ENCODE measurements at places on chromosomes 5 and 9.

DNA sequence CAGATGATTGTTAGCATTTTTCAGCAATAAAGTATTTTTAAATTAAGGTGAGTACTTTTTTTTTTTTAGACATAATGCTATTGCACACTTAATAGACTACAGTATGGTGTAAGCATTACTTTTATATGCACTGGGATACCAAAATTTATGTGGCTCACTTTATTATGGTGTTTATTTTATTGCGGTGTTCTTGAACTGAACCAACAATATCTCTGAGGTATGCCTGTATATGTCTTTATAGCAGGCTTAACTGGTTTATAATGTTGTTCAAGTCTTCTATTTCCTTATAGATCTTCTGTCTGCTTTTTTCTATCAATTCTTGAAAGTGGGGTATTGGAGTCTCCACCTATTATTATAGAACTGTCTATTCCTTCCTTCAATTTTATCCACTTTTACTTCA lies 18.0 kb downstream of the ZBTB43 start:
- no peak for DNase-seq

- no peak for DNase-seq
Measured at GRCh38 chr9:98750364-98751060, 41.8 kb upstream of the GABBR2 start.

GRCh38 chr5:124438026-124438902 lies 308.2 kb downstream of the ZNF608 start:
- DNase-seq = no peak

- no peak for DNase-seq
Measured at GRCh38 chr5:72246954-72247442, 73.0 kb downstream of the MRPS27 start.

DNA sequence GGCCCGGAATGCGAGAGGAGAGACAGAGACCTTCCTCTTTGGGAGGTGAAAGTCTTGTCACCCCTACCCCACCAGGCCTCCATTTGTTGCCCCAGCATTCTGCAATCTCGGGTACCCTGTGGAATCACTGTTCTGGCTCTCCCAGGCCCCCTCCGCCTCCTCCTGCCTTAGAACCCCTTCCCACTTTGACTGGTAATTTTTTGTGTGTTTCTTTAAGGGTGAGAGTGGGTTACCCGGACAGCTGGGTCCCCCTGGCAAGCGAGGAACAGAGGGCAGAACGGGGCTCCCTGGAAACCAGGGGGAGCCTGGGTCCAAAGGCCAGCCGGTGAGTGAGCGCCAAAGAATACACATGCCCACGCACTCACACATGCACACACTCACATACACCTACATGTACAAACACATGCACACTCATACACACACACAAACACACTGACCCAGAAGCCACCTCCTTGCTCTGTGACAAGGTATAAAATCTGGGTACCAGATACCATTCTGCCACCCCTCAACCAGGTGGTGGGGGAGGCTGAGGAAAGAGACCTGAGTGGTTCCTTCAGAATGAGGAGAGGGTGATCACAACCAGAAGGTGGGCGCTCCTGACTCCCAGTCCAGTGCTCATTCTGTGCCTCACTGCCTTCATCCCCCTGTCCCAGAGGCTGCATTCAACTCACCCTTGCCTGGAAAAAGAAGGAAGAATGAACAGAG lies 30.9 kb upstream of the ORM1 start:
- DNase-seq = no peak

DNA sequence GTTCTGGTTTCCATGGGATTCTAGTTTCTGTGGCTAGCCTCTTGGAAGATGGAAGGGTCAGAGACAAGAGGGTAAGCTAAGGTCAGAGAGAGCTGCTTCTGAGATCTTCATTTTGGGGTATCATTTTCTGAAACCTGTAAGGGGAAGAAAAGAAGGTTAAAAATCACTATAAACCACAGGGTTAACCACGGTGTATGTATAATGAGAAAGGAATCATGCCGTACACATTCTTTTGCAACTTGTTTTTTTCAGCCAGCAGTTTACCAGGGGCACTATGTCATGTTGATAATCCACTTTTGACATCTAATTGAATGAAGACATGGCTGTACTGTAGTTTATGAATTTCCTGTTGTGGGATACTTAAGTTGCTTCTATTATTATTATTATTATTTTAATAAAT lies 164.4 kb downstream of the FOCAD start:
- DNase-seq = no peak

DNA sequence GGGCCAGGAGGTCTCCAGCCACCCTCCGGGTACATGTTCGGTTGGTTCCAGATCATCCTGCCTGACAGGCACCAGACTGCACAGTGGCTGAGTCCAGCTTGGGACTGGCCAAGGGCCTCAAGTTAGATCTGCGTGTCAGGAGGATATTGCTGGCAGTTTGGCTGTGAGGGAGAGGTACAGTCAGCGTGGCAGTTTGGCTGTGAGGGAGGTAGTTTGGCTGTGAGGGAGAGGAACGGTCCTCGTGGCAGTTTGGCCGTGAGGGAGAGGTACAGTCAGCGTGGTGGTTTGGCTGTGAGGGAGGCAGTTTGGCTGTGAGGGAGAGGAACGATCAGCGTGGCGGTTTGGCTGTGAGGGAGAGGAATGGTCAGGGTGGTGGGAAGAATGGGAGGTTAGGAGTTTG lies 39.0 kb downstream of the CACNA1B start:
- DNase-seq = no peak

GRCh38 chr5:120684749-120685415 lies 220.8 kb downstream of the PRR16 start:
- no peak for DNase-seq

- DNase-seq = no peak
Measured at GRCh38 chr9:136656795-136657611, 5.7 kb upstream of the EGFL7 start.

DNA sequence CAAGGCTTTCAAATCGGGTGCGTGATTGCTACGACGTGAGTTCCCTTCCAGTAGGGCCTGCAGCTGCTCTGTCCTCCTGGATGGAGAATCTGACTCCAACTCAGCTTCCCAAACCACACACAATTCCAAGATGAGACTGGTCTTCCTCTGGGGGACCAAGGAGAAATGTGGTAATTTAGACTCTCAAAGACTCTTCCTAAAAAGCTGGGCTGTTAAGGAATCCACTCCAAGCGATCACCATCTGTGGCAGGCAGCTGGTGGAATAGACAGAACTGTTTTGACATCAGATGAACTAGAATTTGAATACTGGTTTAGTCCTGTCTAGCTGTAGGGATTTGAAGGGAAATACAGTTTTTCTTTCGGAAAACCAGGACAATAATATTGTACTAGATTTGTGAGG lies 130.7 kb upstream of the KLF4 start:
- DNase-seq = no peak

DNA sequence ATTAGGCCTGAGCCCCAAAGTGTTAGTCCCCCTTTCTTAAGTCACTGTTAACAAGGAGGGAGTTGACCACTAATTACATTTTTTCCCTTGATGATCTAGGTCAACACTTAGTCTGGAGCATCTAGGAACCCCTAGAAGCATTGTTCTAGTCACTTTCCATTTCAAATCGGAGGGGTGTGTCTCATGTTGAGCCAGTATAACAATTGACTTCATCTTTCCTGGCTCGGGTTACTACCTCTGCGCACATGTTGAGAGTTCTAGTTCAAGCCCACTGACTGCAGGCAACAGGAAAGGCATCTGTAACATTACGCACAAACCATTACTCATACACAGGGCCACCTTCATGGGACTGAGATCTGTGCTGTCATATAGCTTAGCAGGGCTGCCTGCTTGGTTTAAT lies 164.9 kb downstream of the NTRK2 start:
- DNase-seq = no peak

GRCh38 chr5:74767579-74767913 lies 497 bp downstream of the NSA2 start:
- no peak for DNase-seq

DNA sequence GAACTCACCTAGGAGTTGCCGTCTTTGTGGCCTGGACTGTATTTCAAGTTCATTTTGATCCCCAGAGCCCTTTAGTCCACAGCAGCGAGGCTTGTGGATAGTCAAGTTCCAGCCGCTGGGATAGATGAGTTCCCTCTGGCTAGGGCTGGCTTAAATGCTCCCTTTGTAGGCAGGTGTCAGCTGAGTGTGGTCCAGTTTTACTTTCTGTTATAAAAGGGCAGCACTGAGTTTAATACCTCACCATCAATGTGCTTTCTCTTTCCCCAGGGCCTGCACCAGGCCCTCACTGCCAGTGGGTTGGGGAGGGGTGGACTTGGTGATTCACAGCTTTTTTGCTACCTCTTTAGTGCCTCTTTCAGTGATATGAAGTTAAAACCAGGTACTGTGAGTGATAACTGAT lies 188.2 kb downstream of the SLCO4C1 start:
- DNase-seq = no peak

- DNase-seq = no peak
Measured at GRCh38 chr5:154479944-154480750, 2.1 kb upstream of the HAND1 start.

GRCh38 chr9:121929893-121930875 lies 162.9 kb downstream of the TTLL11 start:
- DNase-seq = no peak

DNA sequence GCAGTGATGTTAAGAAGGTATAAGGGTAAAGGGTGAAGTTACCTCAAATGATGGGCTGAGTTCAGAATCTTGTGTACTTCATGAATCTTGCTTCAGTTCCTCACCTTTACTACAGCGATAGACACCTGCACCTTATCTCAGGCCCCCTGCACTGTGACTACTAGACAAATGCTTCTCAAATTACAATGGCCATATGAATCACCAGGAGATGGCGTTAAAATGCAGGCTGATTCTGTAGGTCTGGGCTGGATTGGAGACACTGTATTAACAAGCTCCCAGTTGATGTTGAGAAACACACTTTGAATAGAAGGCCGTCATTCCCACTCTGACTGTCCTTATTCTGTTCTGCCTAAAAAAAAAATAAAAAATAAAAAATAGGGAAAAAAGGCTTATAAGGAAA lies 29.8 kb downstream of the TARS1 start:
- DNase-seq = no peak

DNA sequence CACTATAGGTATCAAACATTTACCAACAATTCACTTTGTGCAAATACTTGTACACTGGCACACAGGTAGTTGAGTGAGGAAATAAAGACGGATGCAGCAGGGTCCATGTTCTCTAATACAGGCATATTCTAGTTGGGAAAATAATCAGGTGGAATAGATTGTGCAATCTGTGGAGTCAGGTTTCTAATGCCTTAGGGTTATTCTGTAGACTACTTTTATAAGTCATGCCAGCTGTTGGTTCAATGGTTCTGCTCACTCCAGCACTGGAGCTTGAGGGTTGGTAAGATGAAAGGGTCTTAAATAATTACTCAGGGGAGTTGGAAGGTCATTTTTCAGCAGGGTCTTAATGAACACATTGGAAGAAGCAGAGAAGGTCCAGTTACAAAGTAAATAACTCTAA lies 690.3 kb upstream of the DMAC1 start:
- DNase-seq = no peak

- peak; percentile 19 for DNase-seq
Measured at GRCh38 chr5:157689942-157690689, 18.8 kb downstream of the C5orf52 start.

- peak; percentile 18 for DNase-seq
Measured at GRCh38 chr9:128456613-128457061, 831 bp downstream of the ODF2 start.

DNA sequence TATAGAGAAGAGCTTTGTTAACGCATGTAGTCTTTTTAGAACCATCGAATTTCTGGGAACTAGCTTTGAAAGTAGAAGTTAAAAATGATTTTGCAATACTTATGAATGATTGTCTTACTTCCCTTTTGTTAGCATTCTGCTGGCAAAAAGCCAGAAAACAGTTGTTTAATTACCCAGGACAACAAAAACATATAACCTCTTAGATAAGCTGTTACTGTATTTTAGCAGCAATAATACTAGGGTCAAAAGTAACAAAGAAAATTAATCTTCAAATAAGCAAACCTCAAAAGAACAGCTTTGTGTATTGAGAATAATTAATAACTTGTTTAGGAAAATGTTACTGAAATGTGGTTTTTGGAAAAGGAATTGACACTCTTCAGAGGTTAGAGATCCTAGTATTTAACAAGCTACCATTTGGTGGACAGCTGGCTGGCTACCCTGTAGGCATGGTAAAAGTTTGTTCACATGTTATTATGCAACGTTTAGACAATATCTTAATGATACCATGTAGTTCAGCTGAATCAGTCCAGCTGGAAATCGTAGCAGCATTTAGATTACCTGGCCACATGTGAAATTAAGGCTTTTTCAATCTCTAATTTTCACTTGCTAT lies 3.8 kb downstream of the FGF10 start:
- no peak for DNase-seq

DNA sequence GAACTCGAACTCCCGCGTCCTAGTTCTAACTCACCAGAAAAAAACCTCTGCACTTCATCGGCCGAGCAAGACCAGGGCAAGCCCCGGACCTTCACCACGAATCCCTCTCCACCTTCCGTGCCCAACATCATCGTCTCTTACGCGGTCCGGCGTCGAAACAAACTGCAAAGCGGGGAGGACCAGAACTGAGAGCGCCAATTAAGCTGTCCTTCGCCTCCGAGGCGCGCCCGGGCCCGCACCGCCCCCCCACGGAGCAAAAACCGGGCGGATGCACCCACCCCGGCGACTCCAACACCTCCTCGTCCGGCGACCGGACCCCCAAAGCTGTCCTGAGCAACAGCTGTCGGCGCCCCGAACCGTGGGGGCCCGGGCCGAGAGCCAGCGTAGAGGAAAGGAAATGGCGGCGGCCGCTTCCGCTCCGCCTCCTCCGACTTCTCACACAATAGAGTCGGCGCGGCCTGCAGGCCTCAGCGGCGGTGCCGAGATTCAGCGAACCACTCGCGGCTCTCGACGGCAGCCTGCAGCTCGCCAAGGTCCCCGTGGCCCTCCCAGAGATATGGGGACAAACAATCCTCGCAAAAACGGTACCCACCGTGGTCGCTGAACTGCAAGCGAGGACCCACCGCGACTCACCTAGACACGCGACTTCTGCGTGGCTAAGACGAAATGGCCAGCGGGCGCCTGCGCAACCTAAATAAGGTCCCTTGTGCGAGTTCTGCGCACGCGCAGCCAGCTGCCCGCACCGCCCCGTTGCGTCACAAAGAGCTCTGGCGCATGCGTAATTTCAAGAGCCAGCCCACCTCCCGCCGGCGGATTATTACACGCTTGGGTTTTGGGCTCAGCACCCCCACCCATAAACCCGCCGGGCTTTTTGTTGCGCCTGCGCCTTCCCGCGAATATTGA lies at the start of gene HNRNPH1:
TSS of gene HNRNPH1 (minus strand) at position 669 of the 903 bp plus-strand sequence. CDS start at position 131, 538 bp downstream.
- DNase-seq = peak; percentile 95

Data from GM12864 (cell line).